Dorsolateral prefrontal cortex (tissue), 122 donors: ENCODE measurements at places on chromosomes 4 and X. TPM values are rescaled to one million over a fixed set of nuclear protein-coding genes. Genes with fewer than 3 reads are reported as not detected.

DNA sequence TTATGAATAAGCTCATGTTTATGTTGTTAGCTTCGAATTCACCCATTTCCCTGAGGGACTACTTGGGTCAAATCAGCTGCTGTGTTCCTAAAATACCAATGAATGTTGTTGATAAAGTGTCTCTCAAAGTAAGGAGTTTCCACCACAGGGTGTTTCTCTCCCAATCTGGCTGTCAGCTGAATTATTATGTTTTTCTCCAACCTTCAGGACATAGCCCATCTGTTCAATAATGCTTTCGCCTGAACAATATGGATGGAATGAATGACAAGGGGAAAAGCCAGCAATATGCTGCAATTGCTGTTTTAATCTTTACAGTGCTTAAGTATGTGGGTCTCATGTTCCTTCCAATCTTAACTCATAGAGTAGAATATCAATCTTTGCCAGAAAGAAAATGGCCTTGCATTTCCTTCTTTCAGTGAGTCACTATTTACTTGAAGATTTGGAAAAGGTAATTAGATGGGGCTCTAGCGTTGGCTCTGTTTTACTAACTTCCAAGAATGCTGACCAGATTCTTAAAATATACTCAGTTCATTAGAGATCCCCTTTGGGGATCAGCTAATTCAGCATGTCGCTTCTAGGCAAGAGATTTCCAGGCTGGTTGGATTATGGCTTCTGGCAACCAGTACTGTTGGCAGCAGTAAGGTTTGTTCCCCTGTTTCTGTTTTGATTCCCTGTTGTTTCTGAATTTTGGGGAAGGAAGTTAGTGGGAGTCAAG lies 410.5 kb downstream of the PPP3CA start:
- no peak for DNase-seq

- DNase-seq, result no peak
Observed at GRCh38 chr4:24252121-24252520, 332.2 kb downstream of the DHX15 start.

GRCh38 chr4:66769441-66769840 lies 775.9 kb downstream of the CENPC start:
- DNase-seq, result no peak

GRCh38 chrX:9681422-9681821 lies 84.2 kb downstream of the GPR143 start:
- no peak for DNase-seq

- no peak for DNase-seq
Observed at GRCh38 chr4:19152264-19152663, 1099.4 kb upstream of the SLIT2 start.

DNA sequence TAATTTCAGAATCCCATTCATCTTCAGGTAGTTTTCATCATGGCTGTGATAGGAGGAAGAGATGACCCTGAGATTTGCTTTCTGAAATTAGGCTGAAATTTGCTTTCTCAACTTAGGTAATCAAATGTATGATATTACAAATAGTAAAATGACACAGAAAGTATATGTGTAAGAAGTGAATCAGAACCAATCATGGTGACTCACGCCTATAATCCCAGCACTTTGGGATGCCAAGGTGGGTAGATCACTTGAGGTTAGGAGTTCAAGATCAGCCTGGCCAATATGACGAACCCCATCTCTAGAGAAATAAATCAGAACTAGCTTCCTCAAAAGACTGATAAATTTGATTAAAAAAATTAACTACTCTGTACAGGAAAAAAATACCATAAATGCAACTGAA lies 555.4 kb downstream of the STPG2 start:
- DNase-seq, result no peak

HSFX2 gene
- total RNA-seq, result not detected

GRCh38 chr4:91279899-91280298 lies 1023.9 kb upstream of the GRID2 start:
- no peak for DNase-seq

UCP1 gene
- not detected for total RNA-seq

DNA sequence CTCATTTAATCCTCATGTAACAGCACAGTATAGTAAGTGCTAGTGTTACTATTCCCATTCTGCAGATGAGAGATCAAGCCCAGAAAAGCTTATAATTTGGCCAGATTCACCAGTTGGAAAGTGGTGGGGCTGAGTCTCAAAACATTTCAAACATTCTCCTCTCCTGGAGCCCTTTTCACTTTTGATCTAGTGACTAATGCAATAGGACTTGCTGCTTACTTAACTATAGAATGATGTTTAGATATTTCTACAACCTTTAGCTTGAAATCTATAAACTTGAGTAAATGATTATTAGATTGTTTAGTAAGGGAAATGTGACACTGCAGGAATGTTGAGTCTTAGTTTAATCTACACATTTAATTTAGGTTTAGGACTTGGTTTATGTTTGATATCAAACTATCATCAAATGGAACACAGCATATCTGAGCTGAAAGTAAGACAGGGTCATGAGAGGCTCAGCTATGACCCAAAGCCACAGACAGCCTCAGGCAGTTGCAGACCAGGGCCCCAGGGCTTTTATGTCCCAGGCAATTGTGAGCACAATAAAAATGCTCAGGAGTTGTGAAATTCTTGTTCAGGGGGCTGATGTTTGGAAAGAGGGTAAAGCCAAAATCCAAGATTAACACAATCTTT lies 199.5 kb upstream of the HS3ST1 start:
- no peak for DNase-seq

DNA sequence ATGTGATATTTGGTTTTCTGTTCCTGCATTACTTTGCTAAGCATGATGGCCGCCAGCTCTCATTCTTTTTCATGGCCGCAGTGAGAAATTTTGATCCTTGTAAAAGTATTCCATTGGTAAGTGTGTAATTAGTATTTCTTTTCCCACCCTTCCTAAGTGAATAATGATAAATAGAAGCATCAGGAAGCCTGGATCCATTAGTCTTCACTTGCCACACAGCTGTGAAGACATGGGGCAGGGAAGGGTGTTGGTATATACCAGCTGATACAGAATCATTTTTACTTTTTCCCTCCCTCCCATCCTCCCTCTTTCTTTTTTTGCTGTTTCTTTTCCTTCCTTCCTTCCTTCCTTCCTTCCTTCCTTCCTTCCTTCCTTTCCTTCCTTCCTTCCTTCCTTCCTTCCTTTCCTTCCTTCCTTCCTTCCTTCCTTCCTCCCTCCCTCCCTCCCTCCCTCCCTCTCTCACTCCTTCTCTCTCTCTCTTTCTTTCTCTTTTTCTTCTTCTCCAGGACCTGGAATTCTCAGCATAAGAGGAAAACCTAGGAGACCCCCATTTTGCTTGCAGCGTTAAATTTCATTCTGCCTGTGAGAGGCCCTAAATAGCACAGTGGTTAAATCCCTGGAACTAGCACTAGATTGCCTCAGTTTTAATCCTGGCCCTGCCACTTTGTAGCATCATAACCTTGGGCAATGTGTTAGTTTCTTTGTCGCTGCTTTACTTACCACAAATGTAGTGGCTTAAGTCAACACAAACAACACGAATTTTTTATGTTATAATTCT lies 1.4 kb upstream of the NR0B1 start:
- DNase-seq, result no peak

GUCY1A1 gene
- total RNA-seq, result 45.0 TPM

GPR34 gene
- total RNA-seq, result 16.1 TPM

DNA sequence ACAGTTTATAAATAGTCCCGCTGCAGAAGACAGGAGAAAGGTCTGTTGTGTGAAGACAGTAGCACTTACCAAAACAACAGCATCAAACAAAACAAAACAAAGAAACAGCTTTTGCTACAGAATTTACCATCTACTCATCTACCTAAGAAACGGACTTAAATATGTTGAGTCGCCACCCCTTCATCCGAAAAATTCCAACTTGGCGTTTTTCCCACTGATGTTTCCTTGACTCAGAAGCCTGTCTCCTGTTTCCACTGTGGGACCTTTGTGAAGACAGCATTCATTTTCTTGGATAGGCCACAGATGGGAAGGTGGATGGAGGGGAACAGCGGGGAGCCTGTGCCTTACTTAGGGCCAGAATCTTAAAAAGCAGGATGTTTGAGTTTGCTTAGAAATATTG lies 1.3 kb upstream of the ITM2A start:
- DNase-seq, result no peak

GRCh38 chr4:154625971-154626370 lies 13.5 kb upstream of the FGG start:
- no peak for DNase-seq

- no peak for DNase-seq
Observed at GRCh38 chrX:131918839-131919238, 104.3 kb upstream of the STK26 start.

DNA sequence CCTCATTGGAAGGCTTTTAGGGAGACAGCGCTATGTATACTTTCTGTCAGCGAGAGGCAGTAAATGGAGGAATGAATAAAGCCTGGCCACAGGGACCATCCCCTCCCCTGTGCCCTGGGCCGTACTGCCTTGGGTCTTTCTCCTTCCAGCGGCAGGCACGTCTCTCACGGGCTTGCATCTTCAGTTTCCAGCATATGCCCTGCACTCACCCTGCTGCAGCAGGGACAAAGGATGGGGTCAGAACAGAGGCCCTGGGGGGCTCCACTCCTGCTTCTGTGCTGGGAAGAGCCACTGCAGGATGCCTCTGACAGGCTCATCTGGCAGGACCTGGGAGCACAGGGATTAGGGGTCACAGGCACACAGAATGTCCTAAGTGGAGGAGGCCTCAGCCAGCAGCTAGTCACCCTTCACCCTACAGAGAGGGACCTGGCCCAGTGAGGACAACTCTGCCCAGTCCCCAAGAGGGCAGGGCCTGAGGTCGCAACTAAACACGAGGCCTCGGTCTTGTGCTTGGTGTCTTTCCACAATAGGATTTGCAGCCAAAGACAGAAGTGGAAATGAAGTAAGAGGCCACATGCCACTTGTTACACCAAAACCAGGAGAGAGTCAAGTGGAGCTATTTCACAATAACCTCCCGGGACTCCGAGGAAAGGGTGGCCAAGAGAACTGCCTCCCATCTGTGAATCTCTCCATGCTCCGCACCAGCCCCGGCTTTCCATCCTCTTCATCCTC lies 150.8 kb downstream of the AFAP1 start:
- DNase-seq, result peak; percentile 17

DNA sequence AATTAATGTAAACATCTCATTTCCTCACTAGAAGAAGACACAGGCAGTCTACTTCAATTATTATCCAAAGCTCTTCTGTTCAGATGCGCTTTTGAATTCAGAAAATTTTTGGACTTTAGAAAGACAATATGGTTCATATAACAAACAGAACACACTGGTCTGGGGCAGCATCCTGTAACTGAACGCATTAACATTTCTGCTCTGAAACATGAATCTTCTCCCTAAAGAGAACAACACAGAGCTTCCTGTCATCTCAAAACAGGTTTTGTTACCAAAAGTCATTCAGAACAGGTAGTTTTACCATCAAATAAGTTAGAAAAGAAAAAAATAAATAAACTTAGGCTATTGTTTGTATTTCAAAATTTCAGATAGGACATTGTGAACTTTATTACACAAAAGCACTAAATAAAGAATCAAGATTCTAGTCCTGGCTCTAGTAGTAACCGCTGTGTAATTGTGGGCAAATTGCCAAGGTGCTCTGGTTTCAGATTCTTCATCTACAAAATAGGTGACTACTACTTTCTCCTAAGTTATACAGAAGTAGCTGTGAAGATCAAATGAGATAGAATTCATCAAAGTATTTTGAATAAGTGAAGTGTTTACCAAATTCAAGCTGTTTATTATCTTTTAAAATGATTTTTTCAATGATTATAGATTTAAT lies 252.3 kb upstream of the RASGEF1B start:
- DNase-seq, result no peak

DIPK2B gene
- 9.4 TPM for total RNA-seq

DNA sequence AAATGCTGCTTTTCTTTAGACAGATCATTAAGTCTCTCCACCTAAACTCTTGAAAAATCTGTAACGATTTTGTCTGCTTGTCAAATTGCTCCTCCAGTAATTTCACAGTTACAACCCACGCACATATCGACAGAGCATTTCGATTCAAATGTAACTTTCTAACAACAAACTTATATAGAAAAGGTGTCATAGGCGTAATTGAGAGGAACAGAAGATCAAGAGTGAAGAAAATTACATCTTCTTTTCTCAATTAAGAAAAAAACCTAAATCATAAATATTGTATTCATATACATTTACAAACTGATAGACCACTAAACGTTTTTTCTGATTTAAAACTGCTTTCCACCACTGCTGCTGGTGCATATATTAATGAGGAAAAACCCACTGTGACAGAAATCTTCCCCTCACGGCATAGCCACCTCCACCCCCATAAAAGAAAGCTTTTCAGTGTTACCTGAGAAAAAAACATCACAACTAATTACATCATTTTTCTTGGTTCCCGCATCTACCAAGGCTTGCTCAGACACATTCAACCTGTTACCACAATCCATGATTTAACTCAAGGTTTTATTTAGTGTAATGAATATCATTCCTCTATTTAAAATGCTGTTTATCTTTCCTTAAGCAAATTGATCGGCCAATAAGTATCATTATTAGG lies 1.9 kb downstream of the GPM6A start:
- DNase-seq, result no peak

RADX gene
- 5.2 TPM for total RNA-seq

DNA sequence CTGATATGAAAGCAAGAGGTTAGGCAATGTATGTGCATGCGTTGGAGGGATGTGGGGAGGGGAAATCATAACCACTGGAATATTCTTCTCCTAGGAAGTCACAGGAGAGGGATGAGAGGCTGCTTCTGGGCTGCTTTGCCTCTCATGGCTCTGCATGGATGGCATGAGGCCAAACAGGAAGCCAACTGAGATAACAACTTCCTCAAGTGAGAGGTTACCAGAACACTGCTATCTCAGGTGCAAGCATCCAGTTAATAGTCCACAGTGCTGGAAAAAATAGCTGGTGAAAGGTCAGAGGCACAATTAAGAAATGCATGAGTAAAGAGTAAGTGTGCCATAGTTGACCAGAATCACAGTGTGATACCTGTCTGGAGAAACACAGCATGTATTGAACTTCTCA lies 113.3 kb downstream of the ELOVL6 start:
- no peak for DNase-seq

- no peak for DNase-seq
Observed at GRCh38 chr4:142832022-142832421, 14.1 kb downstream of the INPP4B start.

- DNase-seq, result no peak
Observed at GRCh38 chrX:13305108-13305507, 14.7 kb downstream of the ATXN3L start.

STK32B gene
- total RNA-seq, result 3.5 TPM

GRCh38 chr4:162245051-162245450 lies 81.3 kb upstream of the FSTL5 start:
- no peak for DNase-seq

GRCh38 chr4:8414377-8414776 lies 26.1 kb downstream of the ACOX3 start:
- no peak for DNase-seq

DNA sequence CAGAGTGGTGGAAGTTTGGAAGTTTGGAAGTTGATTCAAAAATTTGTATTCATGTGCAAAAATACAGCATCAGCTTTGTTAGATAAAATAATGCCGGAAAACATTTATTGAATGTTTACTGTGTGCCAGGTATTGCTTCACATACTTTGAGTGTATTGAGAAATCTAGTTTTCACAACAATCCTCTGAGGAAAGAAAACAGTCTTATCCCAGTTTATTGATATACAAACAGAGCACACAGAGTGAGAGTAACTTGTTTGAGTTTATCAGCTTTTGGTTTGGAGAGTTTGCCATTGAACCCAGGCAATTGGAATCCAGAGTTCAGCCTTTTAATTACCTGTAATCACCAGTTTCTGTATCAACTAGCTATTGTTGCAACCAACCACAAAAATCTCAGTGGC lies 127.2 kb upstream of the RPS6KA3 start:
- no peak for DNase-seq

SPON2 gene
- 23.5 TPM for total RNA-seq
